Heart right ventricle (tissue), 16 donors: ENCODE measurements at places on chromosomes 11 and 22.

DNA sequence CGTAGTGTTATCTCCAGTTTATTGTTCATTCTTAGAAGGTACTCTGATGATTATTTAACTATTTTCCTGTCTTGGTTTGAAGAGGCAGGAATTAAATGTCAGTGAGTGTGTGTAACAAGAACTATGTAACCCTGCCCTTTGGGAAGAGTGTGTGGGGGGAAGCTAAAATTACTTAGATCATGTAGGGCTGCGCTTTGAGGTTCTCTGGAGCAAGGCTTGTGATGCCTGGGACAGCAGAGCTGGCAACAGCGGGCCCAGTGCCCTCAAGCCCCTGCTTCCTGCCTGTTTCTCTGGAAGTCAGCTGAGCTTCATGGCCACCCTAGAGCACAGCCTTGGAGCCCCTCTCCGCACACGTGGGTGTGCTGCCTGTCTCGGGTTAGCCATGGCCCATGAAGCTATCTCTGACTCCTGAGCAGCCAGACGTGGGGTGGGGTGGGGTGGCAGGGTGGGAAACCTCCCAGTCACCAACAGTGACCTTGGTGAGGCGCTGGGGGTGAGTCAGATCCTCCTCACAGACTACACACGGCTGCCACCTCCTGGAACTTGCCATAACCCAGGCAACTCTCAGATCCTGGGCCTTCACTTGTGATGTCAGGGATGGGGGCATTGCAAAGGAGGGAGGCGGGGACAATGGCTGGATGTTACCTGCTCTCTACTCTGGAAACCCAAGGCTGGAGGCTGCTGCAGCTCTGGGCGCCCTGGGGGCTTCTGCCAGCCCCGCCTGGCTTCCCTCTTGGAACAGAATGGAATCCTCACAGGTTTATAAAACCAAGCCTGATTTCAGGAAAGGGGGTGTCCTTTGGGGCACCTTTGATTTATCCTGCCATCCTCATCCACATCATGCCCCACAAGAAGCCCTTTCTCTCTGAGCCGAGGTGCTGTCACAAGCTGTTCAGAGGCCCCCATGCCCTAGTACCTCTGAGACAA, 88.6 kb downstream of the SNX19 start:
- peak overlapping the region; percentile 44 for H3K27ac ChIP-seq
- no peaks in the 10 kb centered on the region for H3K27me3 ChIP-seq
- H3K4me3 ChIP-seq: no peak overlapping the region
- peak; percentile 63 for DNase-seq

- peak; percentile 80 for DNase-seq
- no peaks in the 10 kb centered on the region for H3K27me3 ChIP-seq
- no peak within 1 kb of the TSS for H3K4me3 ChIP-seq
- H3K27ac ChIP-seq: peak within 1 kb of the TSS; percentile 65
Measured at GRCh38 chr22:24005201-24005600, at the start of gene GSTT4. GSTT4 (minus strand) TSS chr22:24005453; CDS start chr22:24005356, 97 bp downstream.

- no peak overlapping the region for H3K4me3 ChIP-seq
- DNase-seq: no peak
- no peaks in the 10 kb centered on the region for H3K36me3 ChIP-seq
- no peak overlapping the region for H3K27ac ChIP-seq
Measured at GRCh38 chr11:93020248-93021046, 51.0 kb downstream of the MTNR1B start.

GRCh38 chr22:33898121-33898520, 22.2 kb downstream of the LARGE1 start:
- no peaks in the 10 kb centered on the region for H3K36me3 ChIP-seq
- peaks cover 79% of the 10 kb centered on the region for H3K4me1 ChIP-seq
- no peaks in the 10 kb centered on the region for H3K27me3 ChIP-seq
- H3K27ac ChIP-seq: no peak overlapping the region
- DNase-seq: no peak

GRCh38 chr11:4125141-4125540, 30.5 kb downstream of the RRM1 start:
- H3K4me1 ChIP-seq: no peaks in the 10 kb centered on the region
- H3K36me3 ChIP-seq: peaks cover 99% of the 10 kb centered on the region
- H3K4me3 ChIP-seq: no peak overlapping the region
- no peak for DNase-seq
- no peak overlapping the region for H3K27ac ChIP-seq

DNA sequence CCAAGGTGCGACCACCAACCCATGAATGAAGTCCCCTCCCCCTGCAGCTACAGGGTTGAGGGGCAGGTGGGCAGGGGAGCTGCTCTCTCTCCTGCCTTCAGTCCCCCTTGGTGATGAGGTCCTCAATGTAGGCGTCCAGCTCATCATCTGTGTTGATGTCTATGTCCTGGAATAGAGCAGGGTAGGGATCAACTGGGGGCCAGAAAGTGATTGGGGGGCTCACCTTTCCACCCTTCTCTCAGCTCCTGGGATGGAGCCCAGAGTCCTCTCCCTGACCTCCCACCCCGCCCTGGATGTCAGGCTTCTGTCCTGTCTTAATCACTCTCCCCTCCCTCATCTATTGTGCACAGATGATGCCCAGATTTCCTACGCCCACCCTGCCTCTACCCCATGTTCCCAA, 41.9 kb downstream of the MORC2 start:
- no peaks in the 10 kb centered on the region for H3K36me3 ChIP-seq
- DNase-seq: no peak
- H3K4me3 ChIP-seq: no peak overlapping the region
- H3K27ac ChIP-seq: no peak overlapping the region
- no peaks in the 10 kb centered on the region for H3K27me3 ChIP-seq

GRCh38 chr11:18669711-18670110, 28.9 kb upstream of the TMEM86A start:
- H3K36me3 ChIP-seq: no peaks in the 10 kb centered on the region
- H3K4me1 ChIP-seq: no peaks in the 10 kb centered on the region
- H3K27ac ChIP-seq: no peak overlapping the region
- no peak overlapping the region for H3K4me3 ChIP-seq

- H3K27ac ChIP-seq: no peak overlapping the region
- H3K4me1 ChIP-seq: no peaks in the 10 kb centered on the region
- no peaks in the 10 kb centered on the region for H3K36me3 ChIP-seq
- H3K4me3 ChIP-seq: no peak overlapping the region
Measured at GRCh38 chr11:73965764-73966121, 14.9 kb downstream of the DNAJB13 start.

GRCh38 chr22:27196606-27197005, 539.2 kb downstream of the MIAT start:
- DNase-seq: no peak
- H3K36me3 ChIP-seq: no peaks in the 10 kb centered on the region
- no peaks in the 10 kb centered on the region for H3K4me1 ChIP-seq
- H3K4me3 ChIP-seq: no peak overlapping the region
- H3K27me3 ChIP-seq: peaks cover 4% of the 10 kb centered on the region

GRCh38 chr11:92886243-92886905, 83.1 kb upstream of the MTNR1B start:
- no peak overlapping the region for H3K4me3 ChIP-seq
- no peaks in the 10 kb centered on the region for H3K4me1 ChIP-seq
- DNase-seq: no peak

- DNase-seq: no peak
- no peak overlapping the region for H3K27ac ChIP-seq
- H3K36me3 ChIP-seq: no peaks in the 10 kb centered on the region
- no peak overlapping the region for H3K4me3 ChIP-seq
- H3K27me3 ChIP-seq: peaks cover 6% of the 10 kb centered on the region
Measured at GRCh38 chr11:35488117-35488516, 37.3 kb downstream of the PAMR1 start.

DNA sequence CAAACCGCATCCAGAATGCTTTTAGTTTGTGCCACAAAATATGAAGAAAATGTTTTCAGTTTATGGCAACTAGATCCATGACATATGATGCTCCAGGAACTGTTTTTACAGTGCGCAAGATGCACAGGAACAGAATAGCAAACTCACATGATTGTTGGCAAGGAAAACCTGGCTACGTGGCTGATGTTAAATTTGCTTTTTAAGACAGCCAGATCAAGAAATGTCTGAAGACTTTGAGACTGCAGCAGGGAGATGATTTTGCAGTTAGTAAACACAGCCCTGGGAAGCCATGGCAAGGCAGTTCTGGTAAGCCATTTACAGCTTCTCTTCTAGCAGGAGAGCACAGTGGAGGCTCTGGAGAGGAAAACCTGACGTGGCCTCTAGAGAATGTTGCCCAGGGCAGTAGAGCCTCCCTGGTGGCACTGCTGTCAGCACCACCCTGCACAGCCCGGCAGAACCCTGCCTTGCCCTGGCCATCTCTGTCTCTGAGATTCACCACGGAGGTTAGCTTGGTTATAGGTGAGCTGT, 69.8 kb upstream of the TNRC6B start:
- peak overlapping the region; percentile 21 for H3K27ac ChIP-seq
- no peaks in the 10 kb centered on the region for H3K27me3 ChIP-seq
- H3K4me1 ChIP-seq: peaks cover 32% of the 10 kb centered on the region
- H3K4me3 ChIP-seq: peak overlapping the region; percentile 30
- DNase-seq: no peak

DNA sequence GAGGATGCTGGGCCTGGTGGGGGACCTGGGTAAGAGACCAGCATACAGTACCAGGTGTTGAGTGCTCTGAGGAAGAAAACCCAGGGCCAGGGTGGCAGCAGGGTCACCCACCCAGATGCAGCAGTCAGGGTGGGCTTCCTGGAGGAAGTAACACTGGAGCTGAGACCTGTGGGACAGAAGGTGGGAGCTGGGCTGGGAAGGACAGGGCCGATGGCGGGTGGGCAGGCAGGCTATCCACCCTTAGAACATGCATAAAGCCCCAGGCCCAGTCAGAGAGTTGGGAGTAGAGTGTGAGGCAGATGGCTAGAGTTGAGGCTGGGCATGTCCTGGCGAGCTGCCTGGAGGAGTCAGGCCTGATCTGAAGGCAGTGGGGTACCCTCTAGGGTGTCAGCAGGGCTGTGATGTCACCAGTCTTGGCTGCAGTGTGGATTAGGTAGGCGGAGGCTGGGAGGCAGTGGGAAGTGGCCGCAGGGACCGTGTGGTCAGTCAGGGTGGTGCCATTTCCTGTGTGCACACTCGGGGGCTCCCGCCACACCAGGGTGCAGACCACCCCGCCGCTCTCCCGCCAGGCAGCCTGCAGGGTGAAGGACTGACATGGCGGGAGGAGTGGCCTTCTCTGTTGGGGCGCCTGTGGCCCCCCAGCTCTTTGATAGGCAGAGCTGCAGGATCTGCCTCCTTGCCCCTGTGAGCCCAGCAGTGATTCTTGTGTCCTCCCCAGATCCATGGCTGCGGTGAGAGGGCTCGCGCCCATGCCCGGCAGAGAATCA, 35.3 kb downstream of the IGHMBP2 start:
- no peaks in the 10 kb centered on the region for H3K27me3 ChIP-seq
- H3K36me3 ChIP-seq: peaks cover 67% of the 10 kb centered on the region
- no peaks in the 10 kb centered on the region for H3K4me1 ChIP-seq

GRCh38 chr11:503179-503981, 3.7 kb downstream of the RNH1 start:
- peaks cover 15% of the 10 kb centered on the region for H3K36me3 ChIP-seq
- DNase-seq: peak; percentile 50
- peaks cover 70% of the 10 kb centered on the region for H3K4me1 ChIP-seq
- H3K27ac ChIP-seq: peak overlapping the region; percentile 72

- H3K27ac ChIP-seq: no peak overlapping the region
- H3K27me3 ChIP-seq: no peaks in the 10 kb centered on the region
- no peaks in the 10 kb centered on the region for H3K4me1 ChIP-seq
- H3K4me3 ChIP-seq: no peak overlapping the region
- no peak for DNase-seq
Measured at GRCh38 chr22:20060700-20061480, 19.2 kb upstream of the DGCR8 start.

DNA sequence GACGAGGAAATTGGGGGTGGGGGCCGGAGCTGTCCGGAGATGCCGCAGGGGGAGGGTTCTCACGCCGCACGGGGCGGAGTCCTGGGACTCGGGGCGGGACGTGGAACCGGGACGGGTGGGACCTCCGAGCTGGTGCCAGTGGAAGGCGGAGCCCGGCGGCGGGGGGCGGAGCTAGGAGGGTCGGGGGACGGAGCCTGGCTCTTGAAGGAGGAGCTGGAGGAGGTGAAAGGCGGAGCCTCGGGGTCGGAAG, 271 bp downstream of the FKBP2 start:
- no peaks in the 10 kb centered on the region for H3K27me3 ChIP-seq
- peak; percentile 100 for DNase-seq
- H3K27ac ChIP-seq: peak overlapping the region; percentile 100
- peaks cover 14% of the 10 kb centered on the region for H3K36me3 ChIP-seq

GRCh38 chr22:44380756-44381486, 68.2 kb upstream of the SHISAL1 start:
- H3K4me1 ChIP-seq: peaks cover 15% of the 10 kb centered on the region
- no peaks in the 10 kb centered on the region for H3K36me3 ChIP-seq
- no peak overlapping the region for H3K27ac ChIP-seq
- H3K27me3 ChIP-seq: no peaks in the 10 kb centered on the region
- H3K4me3 ChIP-seq: no peak overlapping the region
- DNase-seq: no peak

- no peak overlapping the region for H3K4me3 ChIP-seq
- H3K27me3 ChIP-seq: no peaks in the 10 kb centered on the region
- H3K4me1 ChIP-seq: peaks cover 15% of the 10 kb centered on the region
- DNase-seq: no peak
Measured at GRCh38 chr11:33866936-33867335, 24.9 kb downstream of the LMO2 start.

- no peaks in the 10 kb centered on the region for H3K36me3 ChIP-seq
- H3K4me1 ChIP-seq: no peaks in the 10 kb centered on the region
- no peak overlapping the region for H3K27ac ChIP-seq
- no peak overlapping the region for H3K4me3 ChIP-seq
Measured at GRCh38 chr11:104620991-104621390, 277.3 kb downstream of the CASP12 start.

DNA sequence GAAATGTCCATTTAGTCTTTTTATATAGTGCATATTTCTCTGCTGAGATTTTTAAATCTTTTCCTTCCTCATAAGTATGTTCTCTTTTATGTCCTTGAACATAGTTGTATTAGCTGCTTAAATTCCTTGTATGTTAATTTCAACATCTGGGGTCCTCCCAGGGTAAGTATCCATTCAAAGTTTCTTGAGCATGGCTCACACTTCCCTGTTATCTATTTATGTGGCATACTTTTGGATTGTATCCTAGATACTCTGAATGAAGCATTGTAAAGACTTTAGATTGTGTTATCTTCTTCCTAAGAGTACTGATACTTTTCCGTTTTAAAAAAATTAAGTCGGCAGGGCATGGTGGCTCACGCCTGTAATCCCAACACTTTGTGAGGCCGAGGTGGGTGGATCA, 28.4 kb upstream of the PITPNB start:
- no peak for DNase-seq
- H3K27ac ChIP-seq: no peak overlapping the region
- no peak overlapping the region for H3K4me3 ChIP-seq
- H3K27me3 ChIP-seq: no peaks in the 10 kb centered on the region
- no peaks in the 10 kb centered on the region for H3K4me1 ChIP-seq

- no peak overlapping the region for H3K27ac ChIP-seq
- no peak for DNase-seq
- H3K4me3 ChIP-seq: no peak overlapping the region
- H3K4me1 ChIP-seq: no peaks in the 10 kb centered on the region
- H3K27me3 ChIP-seq: peaks cover 40% of the 10 kb centered on the region
- H3K36me3 ChIP-seq: no peaks in the 10 kb centered on the region
Measured at GRCh38 chr11:116515664-116516184, 257.1 kb downstream of the BUD13 start.

- no peaks in the 10 kb centered on the region for H3K27me3 ChIP-seq
- H3K4me3 ChIP-seq: peak overlapping the region; percentile 35
- DNase-seq: no peak
- H3K4me1 ChIP-seq: peaks cover 96% of the 10 kb centered on the region
- peak overlapping the region; percentile 94 for H3K27ac ChIP-seq
Measured at GRCh38 chr11:114163229-114163631, 103.7 kb downstream of the ZBTB16 start.

GRCh38 chr11:111633756-111634362, 31.6 kb downstream of the SIK2 start:
- H3K36me3 ChIP-seq: no peaks in the 10 kb centered on the region
- H3K27ac ChIP-seq: no peak overlapping the region
- peaks cover 2% of the 10 kb centered on the region for H3K4me1 ChIP-seq
- H3K4me3 ChIP-seq: no peak overlapping the region
- no peaks in the 10 kb centered on the region for H3K27me3 ChIP-seq
